ENCODE measurements at places on chromosomes 2 and 18.

GRCh38 chr2:163884416-163884815, 148.6 kb upstream of the FIGN start:
- DNase-seq = no peak

GRCh38 chr2:168964251-168964807, 63.2 kb downstream of the G6PC2 start:
- DNase-seq = no peak

DNA sequence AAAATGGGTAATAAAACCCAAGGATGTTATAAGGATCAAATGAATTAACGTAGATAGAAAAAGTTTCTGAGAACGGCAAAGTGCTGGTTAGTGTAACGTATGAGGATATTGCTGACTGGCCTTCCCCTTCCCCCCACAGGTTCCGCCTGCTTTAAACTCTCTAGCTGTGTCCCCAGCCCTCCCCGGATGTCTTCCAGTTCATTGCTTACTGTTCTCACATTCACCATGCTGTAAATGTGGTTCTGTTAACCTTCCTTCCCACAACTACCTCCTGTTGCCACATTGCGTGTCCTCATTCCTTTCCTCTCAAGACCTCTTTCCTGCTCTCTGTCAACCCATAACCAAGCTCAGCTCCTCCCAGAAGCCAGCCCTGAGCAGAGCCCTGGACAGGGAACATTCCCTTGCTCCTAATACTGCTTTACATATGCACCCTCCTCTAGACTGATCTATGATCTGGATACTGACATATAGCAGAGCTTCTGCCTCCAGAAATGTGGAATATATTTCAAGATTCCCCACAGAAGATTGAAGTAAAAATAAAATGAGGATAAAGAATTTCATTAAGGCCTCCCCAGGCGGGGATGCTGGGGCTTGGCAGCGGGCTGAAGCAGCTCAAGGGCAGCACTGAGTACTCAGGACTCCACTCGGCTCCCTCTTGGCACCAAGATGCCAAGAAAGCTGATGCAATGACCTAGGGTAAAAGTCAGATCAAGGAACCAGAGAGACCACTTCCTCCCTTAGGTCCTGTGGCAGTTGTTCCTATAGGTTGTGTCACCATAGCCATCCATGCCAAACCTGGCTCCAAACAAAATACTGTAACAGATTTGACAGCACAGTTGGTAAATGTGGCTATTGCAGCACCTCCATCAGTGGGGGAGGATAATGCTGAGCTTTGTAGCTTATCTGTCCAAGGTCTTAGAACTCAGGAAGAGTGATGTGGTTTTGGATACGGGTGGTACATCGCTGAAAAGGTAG, 136.4 kb upstream of the PIK3C3 start:
- DNase-seq = no peak

- no peak for DNase-seq
Observed at GRCh38 chr2:219356834-219357233, 24.3 kb upstream of the RESP18 start.

DNA sequence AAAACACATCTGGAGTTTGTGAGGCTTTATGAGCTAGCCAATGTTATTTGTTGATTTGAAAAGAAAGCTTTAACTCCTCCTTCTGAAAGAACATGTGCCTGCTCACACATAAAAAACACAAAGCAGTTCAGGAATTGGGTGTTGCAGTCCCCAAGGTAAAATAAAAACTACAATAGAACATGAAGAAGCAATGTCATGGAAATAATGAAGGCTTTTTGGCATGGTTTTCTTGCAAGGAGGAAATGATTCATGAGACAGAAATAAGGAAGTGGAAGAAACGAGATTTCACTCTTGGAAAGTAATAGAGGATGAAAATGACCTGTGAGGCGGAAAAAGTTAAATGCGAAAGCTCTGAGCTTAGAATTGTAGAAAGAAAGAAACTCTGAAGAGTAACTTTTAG, 81.1 kb downstream of the TRIB2 start:
- no peak for DNase-seq

GRCh38 chr2:190911813-190912212, 31.2 kb downstream of the GLS start:
- no peak for DNase-seq
